ENCODE measurements at places on chromosomes 6 and 20.

DNA sequence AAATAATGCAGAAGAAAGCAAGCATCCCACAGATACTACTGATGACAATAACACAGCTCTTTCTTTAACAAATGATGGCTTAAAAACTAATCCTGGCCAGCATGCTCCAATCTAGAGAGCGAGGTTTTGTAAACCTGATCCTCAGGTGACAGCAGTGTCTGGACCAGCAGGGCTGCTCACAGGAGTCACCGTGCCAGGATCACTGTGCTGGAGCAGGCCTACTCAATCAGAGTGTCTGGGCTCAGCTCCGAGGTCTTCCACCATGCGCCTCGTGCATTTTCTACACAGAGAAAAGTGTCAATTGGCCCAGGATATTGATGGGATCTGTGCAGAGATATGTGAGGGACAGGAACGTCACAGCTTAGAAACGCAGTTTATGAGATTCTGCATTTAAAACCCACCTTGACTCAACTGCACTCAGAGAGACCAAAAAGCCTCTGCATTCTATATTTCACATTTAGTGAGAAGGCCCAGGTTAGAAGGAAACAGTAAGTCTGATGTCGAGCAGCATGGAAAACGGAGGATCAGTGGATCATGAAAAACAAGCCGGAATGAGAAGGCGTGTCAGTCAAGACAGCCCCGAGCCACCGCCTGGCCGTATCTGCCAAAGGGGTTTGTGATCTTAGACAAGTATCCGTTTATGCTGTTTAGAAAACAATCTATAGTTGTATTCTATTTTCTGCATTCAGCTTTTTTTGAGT, 7.8 kb downstream of the RAMACL start:
- DNase-seq, result no peak

DNA sequence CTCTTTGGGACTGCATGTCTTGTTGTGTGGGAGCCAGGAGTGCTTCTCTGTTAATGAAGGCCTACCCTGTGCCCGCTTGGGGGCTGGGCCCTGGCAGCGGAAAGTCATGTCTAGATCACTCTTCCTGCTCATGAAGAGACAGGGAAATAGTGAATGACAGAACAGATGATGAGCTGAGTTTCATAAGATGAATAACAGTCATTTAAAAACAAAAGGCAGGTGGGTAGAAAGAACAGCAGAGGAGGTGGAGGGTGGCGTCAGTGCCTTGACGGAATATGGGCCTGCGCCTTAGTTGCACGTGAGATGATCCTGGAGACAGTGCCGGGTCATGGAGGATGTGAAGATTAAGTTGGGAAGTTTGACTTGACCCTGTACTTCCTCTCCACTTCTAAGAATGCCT, 85.5 kb downstream of the ARID1B start:
- DNase-seq, result no peak

DNA sequence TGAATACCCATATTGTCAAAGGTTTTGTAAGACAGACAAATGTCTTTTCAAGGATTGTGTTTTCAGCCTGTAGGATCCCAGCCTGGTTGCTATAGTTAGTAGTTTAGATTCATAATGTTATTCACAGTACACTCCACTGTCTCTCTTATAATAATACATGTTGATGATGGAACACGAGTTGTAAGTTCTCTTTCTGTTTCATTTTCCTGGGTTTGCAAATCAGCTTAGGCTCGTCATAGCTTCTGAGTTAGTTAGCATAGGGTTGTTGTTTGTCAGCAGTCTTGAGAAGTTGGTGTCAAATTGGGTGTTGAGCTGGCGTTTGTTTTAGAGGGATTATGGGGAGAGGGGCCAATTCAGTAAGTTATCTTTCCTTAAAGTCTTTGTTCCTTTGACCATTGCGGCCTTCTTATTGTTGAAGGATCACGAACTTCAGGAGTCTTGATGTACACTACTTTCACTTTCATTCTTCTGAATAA, 45.8 kb downstream of the QKI start:
- DNase-seq, result no peak

DNA sequence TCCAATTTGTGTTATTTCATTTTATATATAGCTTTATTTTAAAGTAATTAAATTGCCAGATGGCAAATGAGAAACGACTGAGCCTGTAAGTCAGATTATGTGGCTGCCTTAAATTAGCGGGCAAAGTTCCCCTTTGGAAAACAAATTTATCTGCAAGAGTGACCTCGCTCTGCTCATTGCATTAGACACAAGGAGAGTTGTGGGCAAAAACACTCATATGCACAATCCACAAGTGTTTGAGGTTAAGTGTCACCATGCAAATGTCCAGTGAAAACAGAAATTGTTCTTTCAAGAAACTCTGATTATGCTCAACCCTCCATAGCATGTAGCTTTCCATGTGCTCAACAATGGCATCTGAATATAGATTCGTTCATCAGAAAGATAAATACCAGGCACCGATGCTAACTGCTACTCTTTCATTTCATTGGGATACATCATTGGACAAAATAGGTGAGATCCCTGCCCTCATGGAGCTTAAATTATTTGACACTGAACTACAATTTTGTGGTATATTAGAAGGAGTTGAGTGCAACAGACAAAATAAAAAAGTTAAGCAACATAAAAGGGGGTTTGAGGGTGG, 1.7 kb upstream of the NHSL1 start:
- no peak for DNase-seq

DNA sequence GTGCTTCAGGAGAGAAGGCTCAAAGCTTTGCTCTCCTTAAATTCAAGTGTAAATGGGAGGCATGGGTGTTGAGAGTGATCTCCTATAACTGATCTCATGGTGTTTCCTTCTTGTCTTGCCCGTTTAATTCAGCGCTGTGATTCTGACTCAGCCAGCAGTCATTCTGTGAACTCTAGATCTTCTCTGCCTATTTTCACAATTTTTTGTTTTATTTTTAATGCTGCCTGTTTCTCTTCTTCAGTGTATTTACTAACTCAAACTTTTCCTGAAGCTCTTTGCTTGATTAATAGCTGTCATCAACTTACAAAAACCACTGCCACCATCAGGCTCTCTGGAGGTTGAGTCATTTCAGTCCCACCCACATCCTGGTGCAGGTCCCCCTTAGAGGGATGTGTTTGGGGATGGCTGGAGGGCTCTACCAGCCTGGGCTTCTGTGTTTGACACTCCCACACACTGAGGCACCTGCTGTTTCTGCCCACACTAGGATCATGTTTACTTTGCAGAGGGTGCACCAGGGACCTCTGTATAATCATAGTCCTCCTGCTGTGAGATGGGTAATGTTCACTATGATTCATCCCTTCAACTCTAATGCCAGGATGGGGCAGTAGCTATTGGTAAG, 94.0 kb downstream of the SHLD1 start:
- peak; percentile 36 for DNase-seq

DNA sequence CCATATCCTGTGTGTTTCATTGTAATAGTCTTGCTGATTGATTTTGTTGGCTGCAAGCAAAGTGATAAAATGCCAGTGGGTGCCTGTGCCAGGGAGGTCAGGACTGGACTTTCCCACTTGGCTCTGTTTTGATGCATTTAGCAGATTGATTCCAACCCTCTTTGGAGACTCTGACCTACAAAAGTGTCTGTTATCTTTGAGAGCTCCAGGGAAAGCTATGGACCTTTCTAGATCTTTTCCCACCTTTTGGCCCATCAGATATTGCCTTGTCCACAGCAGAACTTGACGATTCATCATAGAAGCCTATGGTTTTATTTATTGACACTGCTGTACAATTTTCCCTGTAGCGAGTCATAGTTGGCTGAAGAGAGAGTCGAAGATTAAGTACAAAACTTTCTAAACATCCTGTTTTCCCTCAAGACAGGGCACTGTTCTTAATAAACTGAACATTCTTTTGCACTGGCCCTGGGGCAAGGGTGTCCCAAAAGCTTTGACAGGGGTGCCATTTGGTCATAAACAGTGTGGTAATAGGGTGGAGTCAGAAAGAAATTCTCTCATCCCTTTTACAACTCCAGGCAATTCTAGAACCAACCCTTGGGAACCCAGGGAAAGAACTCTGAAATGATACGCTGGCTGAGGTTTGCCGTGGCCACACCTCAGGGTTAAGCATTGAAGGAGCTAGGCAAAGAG, 53.7 kb downstream of the E2F3 start:
- DNase-seq, result no peak

DNA sequence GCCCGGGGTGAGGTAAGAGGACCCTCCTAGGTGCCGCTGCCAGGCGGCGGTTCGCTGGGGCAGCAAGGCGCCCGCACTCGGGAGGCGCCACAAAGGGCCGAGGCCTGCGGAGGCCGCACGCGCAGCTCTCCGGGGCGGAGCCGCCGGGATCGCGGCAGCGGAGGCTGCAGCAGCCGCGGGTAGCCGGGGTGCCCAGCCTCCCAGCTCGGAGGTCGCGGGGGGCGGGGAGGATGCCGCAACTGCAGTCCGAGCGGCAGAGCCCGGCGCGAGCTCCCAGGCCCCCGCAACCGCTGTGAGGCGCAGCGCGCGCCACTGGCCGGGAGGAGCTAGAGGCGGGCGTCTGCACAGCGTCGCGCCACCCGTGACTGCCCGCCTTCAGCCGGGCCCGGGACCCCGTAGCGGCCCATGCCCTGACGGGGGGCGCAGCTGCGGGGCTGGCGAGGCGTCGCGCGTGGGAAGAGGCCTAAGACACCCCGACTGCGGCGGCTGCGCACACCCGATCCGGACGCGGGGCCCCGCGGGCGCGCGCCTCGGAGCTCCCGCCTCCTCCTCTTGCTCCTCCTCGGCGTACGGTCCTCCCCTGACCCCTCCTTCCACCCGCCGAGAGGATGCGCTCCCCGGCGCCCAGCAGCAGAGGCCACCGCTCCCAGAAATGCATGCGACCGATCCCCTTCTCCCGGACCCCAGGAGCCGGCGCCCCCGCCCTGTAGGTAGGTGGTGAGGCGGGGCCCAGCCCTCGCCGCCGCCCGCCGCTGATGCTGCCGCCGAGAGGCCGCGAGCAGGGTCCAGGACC, at the start of gene NCOA7:
TSS of gene NCOA7 (plus strand) at position 603 of the 793 bp plus-strand sequence. CDS start 24,395 bp downstream, outside the sequence.
- DNase-seq, result peak; percentile 49

DNA sequence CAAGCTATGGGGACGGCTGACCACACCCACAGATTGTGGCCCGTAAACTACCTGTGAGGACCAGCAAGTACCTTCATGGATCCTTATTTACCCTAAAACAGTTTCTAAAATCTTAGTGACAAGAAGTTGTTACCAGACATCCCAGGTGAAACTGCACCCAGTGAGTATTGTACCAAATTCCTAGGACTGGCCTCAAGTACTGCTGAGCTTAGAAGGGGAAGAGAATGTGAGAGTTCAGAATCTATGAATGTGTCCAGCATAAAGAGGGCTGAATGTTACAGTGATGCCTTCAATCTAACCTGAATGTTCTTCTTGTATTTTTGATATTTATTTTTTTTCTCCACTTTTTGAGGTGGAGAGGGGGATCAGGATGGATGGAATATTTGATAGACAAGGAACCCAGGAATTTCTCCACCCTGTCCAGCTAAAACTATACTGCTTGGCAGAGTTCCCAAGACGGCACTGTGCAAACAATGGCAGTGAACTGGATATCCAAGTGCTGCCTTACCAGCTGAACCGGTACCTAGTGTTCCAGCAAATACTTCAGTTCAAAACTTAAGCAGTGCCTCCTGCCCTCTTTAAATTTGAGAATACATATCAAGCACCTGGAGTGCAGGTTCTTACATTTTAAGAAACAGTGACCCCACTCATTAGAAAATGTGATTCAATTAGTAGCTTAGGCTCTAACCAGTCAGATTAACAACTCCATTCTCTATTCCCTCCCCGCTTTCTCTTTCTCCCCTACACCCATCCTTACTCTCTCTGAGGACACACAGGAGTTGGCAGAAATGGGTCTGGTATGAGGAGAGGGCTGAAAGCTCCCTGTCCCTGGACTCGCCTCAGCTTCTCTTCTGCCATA, 427.3 kb upstream of the FLRT3 start:
- DNase-seq, result no peak

Data from stimulated activated CD8-positive, alpha-beta memory T cell treated with anti-CD3 and anti-CD28 coated beads, Interleukin-7, amount 100 ng/mL, for 4 hours (primary cell).